ENCODE measurements at places on chromosomes 5 and 9.

GRCh38 chr5:9833871-9834270 lies 203.7 kb upstream of the TAS2R1 start:
- DNase-seq, result no peak

- DNase-seq, result no peak
These were observed 4.6 kb upstream of the ERCC6L2 start for GRCh38 chr9:95870906-95871305.

DNA sequence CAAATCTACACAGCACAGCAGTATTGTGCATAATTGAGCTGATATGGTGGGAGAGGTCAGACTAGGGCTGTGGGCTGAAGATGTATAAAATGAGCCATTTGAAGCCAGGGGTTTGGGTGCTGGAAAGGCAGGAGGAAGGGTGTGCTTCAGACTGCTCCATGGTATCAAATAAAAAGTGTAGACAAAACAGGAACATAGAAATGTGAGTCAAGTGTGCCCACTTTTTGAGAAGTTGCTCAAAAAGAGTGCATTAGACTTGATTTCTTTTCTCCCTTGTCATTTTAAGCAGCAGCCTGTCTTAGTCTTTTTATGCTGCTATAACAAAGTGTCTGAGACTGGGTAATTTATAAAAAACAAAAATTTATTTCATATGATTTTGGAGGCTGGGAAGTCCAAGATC lies 55.8 kb upstream of the ZFAND5 start:
- no peak for DNase-seq

DNA sequence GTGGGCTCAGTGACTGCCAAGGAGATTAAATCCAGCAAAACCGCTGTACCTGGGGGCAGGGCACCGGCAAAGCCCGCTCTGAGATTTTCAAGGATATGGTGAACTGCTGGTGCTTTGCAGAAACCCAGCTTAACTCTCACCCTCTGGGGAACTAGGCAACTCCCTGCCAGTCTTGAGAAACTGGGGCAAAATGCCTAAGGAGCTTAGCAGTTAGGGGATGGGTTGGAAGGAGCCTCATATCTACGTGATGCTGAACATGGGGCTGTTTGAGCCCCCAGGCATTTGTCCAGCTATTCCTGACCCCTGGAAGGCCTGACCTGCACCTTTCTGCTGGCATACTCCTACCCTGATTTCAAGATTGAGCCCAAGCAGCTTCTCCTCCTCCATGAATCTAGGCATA lies 108.6 kb upstream of the TBC1D2 start:
- DNase-seq, result no peak

DNA sequence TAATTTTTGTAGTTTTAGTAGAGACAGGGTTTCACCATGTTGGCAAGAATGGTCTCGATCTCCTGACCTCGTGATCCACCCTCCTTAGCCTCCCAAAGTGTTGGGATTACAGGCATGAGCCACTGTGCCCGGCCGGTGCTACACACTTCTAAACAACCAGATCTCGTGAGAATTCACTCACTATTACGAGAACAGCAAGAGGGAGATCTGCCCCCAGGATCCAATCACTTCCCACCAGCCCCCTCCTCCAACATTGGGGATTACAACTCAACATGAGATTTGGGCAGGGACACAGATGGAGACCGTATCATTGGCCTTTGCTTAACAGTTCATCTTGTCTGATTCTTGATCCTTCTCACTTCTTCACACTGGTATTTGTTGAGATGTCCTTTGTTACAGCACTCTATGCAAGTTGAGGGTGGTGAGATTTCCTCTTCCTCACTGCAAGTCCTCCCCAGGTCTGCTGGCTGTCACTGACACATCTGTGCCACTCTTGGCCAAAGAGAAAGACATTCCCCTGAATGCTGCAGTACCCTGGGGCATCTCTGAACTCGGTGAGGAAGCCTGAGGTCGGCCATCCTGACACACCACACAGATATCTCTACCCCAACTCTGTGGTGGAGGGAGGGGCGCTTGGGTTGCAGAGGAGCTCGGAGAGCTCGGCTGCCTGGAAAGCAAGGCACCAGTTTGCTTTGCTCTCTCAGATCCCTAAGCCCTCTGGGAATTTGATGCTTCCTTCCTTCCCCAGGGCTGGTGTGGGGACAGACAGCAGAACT lies 4.2 kb upstream of the SUB1 start:
- no peak for DNase-seq

DNA sequence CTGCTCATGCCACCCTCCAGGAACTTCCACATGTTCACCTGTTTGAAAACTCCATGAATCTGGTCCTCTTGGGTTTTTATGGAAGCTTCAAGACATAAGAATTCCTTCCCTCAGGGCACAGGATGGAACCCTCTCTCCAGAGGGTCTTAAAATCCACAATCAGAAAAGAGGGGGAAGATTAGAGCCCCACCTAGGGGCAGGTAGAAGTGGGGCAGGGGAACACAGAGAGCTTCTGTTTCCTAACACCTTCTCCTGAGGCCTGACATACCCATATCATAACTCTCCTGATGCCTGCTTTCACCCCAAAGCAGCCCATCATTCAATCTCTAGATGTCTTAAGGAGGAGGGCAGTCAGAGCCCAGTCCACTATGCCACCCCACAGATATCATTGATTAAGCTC lies 1087.7 kb upstream of the ARRDC3 start:
- no peak for DNase-seq

DNA sequence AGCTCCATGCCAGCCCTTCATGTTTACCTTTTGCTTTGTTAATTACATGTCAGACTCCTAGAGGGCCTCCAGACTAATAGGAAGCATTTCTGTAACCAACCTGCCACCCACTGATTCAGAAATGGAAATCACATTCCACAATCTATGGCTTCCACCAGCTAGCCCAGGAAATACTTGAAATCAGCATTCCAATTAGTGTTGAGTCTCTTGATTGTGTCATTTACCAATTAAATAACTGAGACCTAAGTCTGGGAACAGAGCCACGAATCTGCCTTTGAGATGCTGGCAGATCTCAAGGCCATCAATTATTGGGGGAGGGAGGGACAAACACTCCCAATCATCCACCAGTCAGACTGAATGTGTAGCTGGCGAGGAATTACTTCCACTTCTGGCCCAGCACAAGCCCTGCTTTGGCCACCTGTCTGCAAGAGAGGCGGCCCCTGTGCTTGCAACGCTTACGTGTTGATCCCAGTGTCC lies 27.4 kb upstream of the SAP30L start:
- peak; percentile 87 for DNase-seq

GRCh38 chr5:174951151-174951780 lies 226.9 kb downstream of the MSX2 start:
- peak; percentile 89 for DNase-seq
